ENCODE measurements at places on chromosomes 1 and 21.

GRCh38 chr1:16984717-16985116, 4.3 kb upstream of the MFAP2 start:
- DNase-seq, result peak; percentile 87

GRCh38 chr1:219339466-219339865, 165.8 kb downstream of the LYPLAL1 start:
- DNase-seq, result no peak

GRCh38 chr1:178271471-178271870, 177.6 kb downstream of the RASAL2 start:
- DNase-seq, result no peak

DNA sequence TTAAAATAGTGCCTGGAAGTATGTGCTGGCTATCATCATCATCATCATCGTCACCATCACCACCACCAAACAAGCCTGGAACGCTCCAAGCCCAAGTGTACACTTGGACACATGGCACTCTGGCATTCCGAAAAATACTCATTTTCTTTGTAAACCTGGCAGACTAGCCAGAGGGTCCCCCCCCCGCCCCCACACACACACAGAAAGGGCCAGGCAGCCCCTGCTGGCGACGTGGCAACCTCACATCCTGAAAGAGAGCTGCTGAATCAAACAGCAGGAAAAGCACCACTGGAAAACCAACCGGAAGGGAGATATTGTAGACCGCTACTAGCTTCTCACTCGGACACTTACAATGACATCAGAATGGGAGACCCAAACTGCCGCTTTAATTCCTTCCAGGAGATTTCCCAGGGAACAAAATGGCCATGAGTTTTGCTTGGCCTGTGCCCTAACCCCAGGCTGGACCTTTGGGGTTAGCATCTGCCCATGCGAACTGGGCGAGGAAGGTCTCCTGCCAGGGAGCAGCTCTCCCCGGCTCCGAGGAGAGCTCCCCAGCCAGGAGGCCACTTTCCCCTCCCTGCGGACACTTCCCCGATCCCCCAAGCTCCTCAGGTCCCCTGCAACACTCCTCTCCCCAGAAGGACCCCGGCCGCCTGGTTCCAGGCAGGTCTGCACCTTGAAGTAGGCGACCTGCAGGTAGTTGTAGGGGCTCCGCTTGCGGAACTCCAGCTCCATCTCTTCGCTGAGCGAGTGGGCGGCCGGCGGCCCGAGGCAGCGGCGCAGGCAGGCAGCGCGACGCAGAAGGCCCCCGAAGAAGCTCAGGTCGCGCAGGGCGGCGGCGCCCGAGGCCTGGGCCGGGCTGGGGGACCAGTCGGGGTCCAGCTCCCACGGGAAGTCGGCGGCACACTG, 742 bp downstream of the P3H1 start:
- no peak for DNase-seq

DNA sequence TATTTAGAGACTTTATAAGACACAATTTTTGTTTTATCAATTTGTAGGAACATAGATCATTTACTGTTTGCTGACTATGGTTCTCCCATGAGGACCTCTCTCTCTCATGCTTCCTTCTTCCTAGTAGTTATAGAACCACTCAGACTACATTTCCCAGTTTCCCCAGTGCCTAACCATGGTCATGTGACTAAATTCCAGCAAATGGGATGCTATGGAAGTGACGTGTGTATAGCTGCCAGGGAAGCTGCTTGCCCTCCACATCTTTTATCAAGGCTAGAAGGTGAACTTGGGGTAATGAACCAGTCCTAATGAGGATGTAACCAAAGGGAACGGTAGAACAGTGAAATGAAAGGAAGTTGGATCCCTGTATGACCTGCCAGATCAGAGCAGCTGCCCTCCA, 184.0 kb downstream of the MIS18A start:
- no peak for DNase-seq

DNA sequence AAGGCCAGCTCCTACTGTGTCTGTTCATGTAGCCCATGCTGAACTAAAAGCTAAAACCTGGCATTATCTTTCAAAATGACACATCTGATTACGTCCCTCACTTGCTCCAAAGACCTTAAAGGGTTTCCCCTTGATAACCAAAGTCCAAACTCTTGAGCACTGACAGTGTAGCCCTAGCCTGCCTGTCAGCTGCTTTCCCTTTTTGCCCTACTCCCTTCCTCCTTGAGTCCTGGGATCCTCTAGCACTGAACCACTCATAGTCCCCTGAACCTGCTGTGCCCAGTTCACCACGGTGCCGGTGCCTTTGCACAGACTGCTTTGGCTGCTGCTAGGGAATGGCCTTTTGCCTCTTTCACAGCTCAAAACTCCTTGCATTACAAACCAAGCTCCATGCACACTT, 67.5 kb downstream of the PLXNA2 start:
- no peak for DNase-seq

DNA sequence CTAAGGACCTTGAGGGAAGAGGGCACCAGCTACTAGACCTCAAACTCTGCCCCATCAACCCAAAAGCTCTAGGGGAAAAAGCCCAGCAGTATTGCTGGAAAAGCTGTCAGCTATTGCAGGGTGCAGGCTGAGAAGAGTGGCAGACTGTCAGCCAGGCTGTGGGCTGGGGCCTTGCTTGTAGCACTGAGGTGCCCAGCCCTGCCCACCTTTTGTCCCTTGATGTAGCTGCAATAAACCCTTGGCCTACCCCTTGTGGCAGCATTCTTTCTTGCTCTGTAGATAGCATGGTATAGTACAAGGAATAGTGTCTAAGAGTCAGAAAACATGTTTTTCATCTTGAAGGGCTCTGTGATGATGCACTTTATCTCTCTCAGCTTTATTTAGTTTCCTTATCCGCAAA, 39.4 kb downstream of the CDC14A start:
- DNase-seq, result no peak

DNA sequence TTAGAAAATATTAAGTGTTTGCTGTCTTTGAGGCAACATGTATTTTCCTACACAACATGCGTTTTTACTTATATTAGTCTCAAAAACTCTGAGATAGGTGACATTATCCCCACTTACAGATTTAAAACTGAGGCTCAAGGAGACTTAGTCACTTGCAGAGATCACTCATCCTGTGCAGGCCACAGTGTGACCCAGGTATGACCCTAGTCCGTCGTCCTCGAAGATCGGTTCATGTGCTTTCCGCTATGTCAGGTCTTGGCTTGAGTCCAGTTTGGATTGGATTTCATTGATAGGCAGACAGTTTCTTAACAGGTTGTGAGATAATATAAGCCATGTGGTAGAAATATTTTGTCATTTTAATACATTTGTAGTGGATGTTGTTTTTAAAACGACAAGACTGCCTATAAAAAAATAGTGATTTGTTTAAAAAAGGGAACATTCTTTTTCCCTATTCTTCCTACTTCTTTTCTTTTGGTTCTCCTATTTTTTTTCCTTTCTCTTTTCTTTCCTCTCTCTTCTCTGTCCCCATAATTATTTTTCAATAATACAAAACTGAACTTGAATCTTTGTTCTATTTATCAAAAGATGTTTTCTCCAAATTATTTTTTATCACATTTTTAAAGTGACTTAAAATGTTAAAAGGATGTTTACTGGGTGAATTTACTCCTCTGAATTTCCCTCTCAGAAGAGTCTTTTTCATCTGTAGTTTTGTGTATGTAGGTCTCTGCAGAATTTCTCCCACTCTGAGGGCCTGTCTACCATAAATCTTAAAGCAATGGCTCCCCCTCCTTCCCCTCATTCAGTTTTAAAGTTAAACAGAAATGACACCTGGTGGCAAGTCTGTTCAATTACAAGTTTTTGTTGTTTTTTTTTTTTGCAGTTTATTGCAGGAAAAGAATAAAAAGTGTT, 81.8 kb downstream of the PHTF1 start:
- no peak for DNase-seq

- DNase-seq, result no peak
Observed at GRCh38 chr1:210263963-210264362, 31.4 kb downstream of the SERTAD4 start.

- no peak for DNase-seq
Observed at GRCh38 chr1:145701306-145701862, 5.8 kb downstream of the PDZK1 start.

GRCh38 chr1:87115317-87115890, 201.0 kb downstream of the HS2ST1 start:
- DNase-seq, result no peak

GRCh38 chr1:201450721-201451291, 18.2 kb downstream of the PHLDA3 start:
- peak; percentile 68 for DNase-seq

DNA sequence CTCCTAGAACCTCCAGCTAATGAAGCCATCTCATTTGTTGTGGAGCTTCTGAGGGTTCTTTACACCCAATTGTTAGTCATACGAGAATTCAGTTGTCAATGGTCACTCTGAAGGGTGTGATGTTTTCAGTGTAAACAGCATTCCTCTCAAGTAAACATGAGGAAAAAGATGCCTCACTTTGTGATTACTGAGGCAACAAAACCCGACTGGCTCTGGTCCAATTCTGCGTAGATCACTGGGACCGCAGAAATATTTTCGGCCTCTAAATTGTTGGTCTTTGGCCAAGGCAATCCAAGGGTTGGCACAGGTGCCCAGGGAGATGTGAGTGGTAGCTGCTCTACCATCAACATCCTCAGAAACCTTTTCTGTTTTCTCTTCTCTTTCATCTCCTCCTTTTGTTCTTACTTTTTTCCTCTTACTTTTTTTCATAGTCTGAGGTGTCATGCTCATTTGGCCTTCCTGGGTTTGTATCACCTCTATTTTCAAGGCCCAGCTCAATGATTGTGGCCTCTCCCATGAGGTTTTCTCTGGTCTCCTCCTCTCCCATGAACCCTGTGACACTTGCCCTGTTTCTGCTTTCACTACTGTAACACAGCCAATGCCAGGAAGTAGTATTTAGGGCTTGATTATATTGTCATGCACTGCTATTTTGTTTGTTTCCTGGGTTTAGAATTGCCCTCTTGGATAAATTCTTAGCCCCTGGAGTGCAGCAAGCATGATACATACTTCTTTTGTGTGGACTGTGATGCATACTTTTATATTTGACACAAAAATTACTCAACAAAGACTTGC, 221.9 kb downstream of the TNR start:
- no peak for DNase-seq

DNA sequence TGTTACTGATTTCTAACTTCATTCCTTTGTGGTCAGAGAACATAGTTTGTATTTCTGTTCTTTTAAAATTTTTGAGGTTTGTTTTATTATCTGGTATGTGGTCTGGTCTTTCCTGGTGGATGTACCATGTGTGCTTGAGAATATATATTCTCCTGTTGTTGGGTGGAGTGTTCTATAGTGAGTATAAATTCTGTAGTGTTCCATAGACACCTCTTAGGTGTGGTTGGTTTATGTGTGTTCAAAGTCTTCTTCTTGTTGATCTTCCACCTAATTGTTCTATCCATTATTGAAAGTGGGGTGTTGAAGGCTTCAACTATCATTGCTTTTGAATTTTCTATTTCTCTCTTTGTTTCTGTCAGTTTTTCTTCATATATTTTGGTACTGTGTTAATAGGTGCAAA, 20.1 kb downstream of the PPP2R5A start:
- no peak for DNase-seq

DNA sequence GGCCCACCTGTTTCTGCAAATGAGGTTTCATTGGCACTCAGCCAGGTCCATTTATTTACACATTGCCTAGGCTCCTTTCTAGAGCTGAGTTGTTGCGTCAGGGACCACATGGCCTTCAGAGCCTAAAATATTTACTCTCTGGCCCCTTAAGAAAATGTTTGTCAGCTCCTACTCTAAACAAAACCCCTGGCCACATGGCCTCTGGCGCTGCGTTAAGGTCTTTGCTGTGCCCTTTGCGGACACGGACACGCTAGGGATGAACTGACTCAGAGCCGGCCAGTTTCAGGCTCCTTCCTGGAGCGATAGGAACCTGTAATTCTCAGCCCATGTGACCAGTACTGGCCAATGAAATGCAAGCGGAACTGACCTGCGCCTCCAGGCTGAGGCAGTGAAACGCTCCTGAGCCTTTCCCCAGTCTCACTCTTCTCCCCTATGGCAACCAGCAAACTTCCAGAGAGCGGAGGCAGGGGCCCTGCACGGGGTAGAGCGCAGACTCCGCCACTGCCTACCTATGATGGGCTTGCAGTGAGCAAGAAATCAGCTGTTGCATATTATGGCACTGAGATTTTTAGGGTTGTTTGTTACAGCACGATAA, 160.3 kb downstream of the ETS2 start:
- no peak for DNase-seq

DNA sequence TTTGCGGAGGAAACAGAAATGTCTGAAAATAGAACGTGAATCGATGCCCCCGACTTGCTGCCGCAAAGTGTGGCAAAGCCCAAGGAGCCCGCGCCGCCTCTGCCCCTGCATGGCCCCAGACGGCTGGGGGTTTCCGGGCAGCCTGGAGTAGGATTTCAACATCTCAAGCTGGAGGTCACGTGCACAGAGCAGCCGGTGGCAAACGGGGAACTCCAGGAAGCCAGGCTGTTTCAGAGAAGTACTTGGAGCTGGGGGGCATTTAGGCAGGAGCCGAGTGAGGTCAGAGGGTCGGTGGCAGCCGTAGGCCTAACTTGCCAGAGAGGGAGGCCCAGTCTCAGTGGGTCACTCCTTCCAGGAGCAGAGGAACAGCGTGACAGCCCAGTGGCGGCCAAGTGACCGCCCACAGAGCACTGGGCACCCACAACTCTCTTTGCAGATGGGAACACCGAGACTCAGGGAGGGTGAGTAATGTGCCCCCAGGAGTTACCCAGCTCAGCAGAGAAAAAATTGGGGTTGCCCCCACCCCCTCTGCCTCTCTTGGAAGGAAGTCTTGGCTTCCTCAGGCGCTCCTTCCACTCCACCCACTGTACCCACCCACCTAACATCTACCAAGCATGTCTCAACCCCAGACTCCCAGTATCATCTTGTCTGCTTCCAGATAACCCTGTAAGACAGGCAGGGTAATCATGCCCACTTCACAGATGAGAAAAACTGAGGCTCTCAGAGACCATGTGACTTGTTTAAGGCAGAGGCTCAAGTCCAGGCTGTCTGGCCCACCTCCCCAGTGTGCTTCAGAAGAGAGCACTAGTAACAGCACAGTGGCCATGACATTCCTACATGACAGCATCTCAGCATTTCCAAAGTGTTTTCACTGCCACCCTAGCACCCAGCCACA, 179.4 kb downstream of the HIVEP3 start:
- peak; percentile 87 for DNase-seq

DNA sequence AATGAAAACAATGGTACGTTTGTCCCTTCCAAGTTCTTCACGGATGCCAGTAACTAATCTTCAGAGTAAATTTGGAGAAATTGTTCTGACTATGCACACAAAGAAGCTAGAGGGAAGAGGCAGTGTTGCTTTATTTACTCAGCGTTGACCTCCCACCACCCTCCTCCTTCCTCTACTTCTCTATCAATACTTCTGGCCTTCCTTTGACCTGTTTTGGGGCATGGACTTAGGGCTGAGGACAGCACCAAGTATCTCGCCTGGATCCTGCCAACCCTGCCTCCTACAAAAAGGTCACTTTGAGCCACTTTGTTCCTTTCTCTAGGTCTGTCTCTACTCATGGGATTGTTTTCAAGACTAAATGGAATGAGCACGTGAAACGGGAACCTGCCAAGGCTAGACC, 282.6 kb downstream of the DSCAM start:
- DNase-seq, result no peak

DNA sequence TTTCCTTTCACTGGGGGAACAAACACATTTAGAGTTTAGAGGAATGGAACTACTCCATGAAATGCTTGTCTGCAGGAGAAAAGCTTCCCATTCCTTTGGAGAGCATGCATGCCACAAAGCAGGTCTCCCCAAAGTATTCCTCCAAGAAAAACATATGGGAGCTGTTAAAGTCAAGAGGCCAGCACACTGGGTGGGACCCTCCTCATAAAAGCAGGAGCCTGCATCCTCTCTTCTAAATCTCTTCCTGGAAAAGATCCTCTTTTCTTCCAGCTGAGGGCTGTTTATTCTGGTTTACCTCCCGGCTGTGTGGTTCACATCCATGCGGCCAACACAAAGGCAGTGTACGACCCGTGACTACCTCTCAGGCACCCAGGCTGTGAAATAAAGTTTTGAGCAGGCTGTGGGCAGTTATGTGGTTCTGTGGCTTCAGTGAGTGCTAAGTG, 103.4 kb downstream of the TENT5C start:
- DNase-seq, result no peak
